T1000 (cell line): ENCODE measurements at places on chromosomes 2 and 18.

GRCh38 chr2:85978883-85979780 is 90.3 kb upstream of the ST3GAL5 start:
- DNase-seq: no peak

- no peak for DNase-seq
These were observed 29.8 kb upstream of the SDC1 start for GRCh38 chr2:20254731-20255130.

DNA sequence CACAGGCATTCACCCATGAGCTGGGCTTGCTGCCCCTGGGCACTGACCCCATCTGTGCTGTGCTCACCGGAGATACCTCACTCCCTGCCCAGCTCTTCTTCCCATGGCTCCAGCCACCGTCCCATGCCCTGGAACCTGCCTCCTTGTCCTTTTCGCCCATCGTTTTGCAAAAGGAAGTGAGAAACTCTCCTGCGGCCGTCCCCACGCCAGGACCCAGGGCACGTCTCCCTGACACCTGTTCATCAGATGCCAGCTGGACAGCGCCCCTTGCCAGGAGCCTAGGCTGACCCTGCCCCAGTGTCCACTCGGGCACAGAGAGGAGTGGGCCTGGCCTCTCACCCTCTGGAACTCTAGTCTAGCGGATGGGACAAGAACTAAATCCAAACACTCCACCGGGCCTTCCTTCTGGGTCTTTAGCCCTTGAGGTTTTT is 238.6 kb downstream of the SEPTIN10 start:
- DNase-seq: no peak

GRCh38 chr2:9768388-9768787 is 74.9 kb upstream of the TAF1B start:
- DNase-seq: no peak

- DNase-seq: no peak
These were observed 5.3 kb downstream of the TOGARAM2 start for GRCh38 chr2:28986429-28986828.
